ENCODE measurements at places on chromosomes 6 and 20. TPM values are rescaled to one million over a fixed set of nuclear protein-coding genes. Genes with fewer than 3 reads are reported as not detected.

Gene ZSCAN16
- total RNA-seq: 4.0 TPM

Gene LTA
- total RNA-seq: 308 TPM

Gene B4GALT5
- total RNA-seq: 39.4 TPM

Gene PLCB4
- total RNA-seq: not detected

Gene LY6G6D
- not detected for total RNA-seq

Gene PXDC1
- total RNA-seq: 1.1 TPM

Gene HINT3
- total RNA-seq: 7.1 TPM

Gene LRP11
- 3.6 TPM for total RNA-seq

Gene XKR7
- not detected for total RNA-seq

Gene MTCH1
- total RNA-seq: 117 TPM

Gene PSORS1C1
- not detected for total RNA-seq

Gene FOXQ1
- not detected for total RNA-seq

Gene IFNGR1
- total RNA-seq: 26.2 TPM

Gene DEFB121
- total RNA-seq: not detected

Gene NRSN1
- total RNA-seq: not detected

Gene BPIFB1
- not detected for total RNA-seq

Gene ZC2HC1B
- total RNA-seq: not detected

Gene HSPA12B
- total RNA-seq: not detected

Gene ZBTB46
- 1.1 TPM for total RNA-seq

Gene TRIM38
- 29.5 TPM for total RNA-seq

Gene NT5E
- 15.4 TPM for total RNA-seq

Gene PDE10A
- total RNA-seq: not detected

Gene DDO
- total RNA-seq: not detected

Gene SLC22A7
- total RNA-seq: not detected

Gene EMILIN3
- not detected for total RNA-seq

Gene DNAH8
- total RNA-seq: not detected

Gene TGM3
- total RNA-seq: not detected

Gene MMP24OS
- total RNA-seq: 31.4 TPM

Gene L3MBTL1
- total RNA-seq: 13.8 TPM

Gene TRPC4AP
- 52.4 TPM for total RNA-seq

Gene FAM120B
- total RNA-seq: 21.8 TPM

Gene SLC26A8
- total RNA-seq: not detected

Gene PAX1
- total RNA-seq: not detected

Gene OLIG3
- total RNA-seq: not detected
